ENCODE measurements at places on chromosomes 13 and 19.
A peak's percentile ranks its signal among the peaks of the same experiment; 100 is the strongest.

GRCh38 chr13:19150712-19151228, 30.9 kb downstream of the TUBA3C start:
- no peak for DNase-seq

DNA sequence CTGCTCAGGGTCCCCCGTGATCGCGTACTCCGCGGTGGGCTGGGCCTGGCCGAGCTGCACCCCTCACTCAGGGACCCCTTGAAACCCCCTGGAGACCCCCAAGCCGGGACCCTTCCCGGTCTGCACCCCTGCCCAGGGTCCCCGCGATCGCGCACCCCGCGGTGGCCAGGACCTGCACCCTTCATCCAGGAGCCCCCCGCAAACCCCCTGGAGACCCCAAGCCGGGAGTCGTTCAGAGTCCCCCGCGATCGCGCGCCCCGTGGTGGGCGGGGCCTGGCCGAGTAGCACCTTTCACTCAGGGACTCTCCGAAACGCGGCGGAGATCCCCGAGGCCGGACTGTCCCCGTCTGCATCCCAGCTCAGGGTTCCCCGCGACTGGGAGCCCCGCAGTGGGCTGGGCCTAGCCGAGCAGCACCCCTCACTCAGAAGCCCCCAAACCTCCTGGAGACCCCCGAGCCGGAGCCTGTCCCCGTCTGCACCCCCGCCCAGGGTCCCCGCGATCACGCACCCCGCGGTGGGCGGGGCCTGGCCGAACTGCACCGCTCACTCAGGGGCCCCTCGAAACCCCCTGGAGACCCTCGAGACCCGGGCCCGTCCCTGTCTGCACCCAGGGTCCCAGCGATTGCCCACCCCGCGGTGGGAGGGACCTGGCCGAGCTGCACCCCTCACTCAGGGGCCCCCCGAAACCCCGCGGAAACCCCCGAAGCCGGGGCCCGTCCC, 748 bp downstream of the LMNB2 start:
- DNase-seq: peak; percentile 18

- DNase-seq: peak; percentile 56
Measured at GRCh38 chr13:100530671-100531213, 57.8 kb downstream of the GGACT start.

DNA sequence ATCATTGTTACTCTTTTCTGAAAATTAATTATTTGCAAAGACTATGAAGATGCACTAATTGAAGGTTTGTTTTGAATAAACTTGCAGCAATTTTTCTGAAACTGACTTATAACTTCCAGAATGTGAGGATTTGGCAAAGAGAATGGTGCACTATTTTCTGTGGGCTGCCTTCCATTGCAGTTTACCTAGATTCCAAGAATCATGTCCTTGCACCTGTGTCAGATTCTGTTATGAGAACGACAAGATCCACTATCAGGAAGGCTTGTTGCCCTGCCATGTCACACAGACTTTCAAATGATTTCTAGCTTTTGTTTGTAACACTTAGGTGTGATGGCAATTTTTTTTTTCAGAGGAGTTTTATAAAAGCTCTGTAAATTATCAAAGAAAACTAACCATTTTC, 5.6 kb upstream of the SLAIN1 start:
- DNase-seq: no peak

DNA sequence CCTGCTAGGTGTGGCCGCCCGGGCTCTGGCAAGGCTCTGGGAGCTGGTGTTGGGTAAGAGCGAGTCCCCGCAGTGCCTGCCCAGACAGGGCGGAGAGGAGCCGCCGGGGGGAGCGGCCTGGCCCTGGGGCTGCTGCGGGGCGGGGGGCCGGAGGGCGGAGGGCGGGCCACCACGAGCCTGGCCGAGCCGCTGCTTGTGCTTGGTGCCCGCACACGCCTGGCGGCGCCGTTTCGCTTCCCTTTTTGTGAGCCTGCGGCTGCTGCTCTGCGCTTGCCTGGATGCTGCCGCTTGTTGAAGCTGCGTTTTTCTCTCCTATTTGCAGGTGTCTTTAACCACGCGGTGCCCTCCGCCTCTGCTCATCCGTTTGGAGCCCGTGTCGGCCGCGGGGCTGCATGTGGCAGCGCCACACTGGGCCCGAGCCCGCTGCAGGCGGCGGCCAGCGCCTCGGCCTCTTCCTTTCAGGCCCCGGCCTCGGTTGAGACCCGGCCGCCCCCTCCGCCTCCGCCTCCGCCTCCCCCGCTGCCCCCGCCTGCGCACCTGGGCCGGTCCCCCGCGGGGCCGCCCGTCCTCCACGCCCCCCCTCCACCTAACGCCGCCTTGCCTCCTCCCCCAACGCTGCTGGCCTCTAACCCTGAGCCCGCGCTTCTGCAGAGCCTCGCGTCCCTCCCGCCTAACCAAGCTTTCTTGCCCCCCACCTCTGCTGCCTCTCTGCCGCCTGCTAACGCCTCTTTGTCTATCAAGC, 8.5 kb downstream of the PLEKHJ1 start:
- DNase-seq: no peak

DNA sequence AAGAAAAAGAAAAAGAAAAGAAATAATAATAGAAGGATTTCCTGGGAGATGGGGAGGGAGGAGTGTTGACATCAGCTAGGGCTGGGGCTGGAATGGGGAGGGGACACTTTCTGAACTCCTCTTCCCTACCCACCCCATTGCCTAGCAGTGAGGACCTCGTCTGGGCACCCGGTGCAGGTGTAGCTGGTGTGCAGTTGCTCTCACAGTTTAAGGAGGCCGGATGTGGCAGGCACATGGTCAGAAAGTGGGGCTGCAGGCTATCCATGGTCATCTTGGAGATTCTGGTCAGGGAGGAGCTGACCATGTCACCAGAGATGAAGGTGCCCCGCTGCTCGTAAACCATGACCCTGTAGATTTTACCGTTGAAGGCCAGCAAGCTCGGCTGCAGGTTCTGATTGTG, 8.5 kb upstream of the TUBB4A start:
- no peak for DNase-seq

DNA sequence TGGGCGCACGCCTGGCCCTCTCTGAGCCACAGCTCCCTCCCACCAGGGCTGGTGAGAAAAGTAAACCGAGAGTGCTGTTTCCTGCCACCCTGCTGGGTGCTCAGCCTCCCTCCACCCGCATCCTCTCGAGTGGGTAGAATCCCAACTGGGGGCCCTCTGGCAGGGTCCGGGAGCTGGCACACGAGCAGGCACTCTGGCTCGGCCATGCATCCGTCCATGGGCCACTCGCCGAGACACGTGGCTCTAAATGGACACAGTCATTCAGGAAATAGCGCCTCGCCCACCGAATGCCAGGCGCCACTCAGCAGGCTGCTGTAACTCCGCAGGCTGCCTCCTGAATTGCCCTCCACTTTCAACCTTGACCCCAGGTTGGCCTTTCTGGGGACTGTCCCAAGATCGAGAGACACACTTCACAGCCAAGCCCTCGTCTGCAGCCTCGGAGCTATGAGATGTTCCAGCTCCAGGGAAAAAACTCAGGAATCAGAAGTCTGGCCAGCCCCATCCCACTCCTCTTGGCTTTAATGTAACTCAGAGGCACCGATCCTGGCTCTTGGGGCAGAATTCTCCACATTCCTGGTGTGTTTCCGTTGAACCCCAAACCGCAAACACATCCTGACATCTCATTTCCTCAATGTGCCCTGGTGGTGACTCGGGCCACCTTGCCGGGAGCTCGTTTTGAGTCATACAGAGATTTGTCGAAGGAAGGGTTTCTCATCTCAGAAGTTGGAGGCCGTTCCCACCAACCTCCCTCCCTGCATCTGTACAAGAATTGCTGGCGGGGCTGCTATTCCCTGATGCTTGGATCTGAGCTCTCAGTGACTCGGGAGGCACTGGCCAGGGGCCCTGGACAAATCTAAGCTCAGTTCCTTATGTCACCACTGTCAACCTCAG, 14.1 kb downstream of the KLF2 start:
- DNase-seq: no peak

DNA sequence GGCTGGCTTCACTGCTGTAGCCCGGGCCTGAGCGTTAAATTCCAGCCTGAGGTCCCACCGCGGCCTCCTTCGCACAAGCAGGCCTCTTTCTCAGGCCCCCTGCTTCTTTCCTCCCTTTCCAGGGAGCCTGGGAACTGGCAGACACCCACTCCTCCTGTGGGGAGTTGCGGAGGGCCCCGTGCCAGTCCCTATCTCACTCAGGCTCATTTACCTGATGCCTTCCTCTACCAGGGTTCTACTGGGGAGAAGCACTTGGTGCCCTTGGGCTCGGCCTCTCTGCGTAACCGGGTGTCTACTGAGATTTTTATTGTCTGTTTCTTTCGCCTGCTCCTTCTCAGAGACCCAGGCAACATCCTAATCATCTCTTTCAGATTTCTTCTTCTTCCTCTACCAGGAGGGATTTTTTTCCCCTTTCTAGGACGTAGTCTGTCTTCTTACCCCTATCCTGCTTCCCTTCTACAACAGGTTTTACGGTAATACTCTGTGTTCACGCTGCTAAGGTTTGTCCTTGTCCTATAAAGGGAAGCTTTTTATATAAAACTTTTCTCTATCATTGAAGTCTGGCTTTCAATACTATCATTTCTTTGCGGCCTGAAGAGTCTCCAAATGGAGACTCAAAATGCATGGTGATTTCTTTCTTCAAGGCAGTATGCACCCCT, 135.4 kb upstream of the GPR12 start:
- DNase-seq: no peak

GRCh38 chr13:110521946-110522345, 39.6 kb downstream of the RAB20 start:
- DNase-seq: no peak

DNA sequence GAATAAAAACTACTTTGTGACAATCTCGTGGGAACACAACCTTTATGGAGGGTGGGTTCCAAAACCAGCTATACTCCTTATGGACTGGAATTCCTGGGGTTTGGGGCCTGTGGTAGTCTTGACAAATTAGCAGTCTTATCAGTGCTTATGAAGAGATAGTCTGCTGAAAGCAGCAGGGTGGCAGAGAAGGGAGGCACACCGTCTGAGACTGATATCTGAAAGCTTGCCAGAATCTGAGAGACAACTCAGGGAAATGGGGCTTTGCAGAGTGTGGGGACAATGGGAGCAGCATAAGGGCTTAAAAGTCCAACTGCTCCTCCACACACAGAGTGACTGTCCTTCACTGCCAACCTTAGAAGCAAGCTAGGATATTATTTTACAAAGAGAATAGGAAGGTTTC, 95.9 kb downstream of the UGGT2 start:
- DNase-seq: no peak

- DNase-seq: peak; percentile 48
Measured at GRCh38 chr13:77779552-77780272, 82.2 kb downstream of the SLAIN1 start.

- DNase-seq: no peak
Measured at GRCh38 chr19:2123682-2124387, 27.1 kb downstream of the IZUMO4 start.

GRCh38 chr13:97379386-97379785, 54.6 kb upstream of the RAP2A start:
- no peak for DNase-seq

DNA sequence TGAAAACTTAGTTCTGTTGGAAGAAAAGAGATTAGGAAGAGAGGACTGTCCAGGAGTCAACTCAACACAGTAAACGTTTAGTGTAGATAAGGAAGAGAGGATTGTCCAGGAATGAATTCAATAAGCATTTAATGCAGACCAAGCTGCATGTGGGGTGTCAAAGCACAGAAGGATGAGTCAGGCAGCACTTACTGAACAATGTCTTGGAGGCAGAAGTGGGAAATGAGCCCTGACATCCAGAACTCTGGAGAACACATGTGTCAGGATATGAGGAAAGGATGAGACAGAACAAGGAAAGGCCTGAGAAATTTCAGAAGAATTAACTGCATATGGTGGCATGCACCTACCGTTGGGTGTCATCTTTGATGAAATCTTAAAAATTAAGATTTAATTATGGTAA, 429.2 kb upstream of the HTR2A start:
- DNase-seq: no peak

DNA sequence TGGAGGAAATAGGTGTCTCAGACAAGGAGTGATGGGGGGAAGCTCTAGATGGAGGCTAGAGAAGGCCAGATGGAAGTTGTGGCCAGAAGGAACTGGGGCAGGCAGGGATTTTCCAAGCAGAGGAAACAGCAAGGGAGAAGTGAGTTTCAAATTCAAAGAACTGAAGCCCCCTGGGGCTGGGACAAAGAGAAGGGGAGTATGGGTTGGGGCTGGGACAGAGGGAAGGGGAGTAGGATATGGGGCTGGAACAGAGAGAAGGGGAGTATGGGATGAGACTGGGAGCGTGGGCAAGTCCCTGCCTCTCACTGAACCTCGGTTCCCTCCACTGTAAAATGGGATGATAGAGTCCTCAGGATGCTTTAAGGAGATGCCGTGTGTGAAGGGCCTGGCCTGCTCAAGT, 1.9 kb upstream of the GTF2F1 start:
- DNase-seq: no peak

GRCh38 chr13:41928323-41928722, 32.6 kb downstream of the VWA8 start:
- DNase-seq: no peak

GRCh38 chr19:55640577-55641425, at the start of gene ZNF580:
ZNF580 (plus strand) TSS chr19:55641002; CDS start chr19:55642509, 1,507 bp downstream.
- DNase-seq: peak; percentile 54

DNA sequence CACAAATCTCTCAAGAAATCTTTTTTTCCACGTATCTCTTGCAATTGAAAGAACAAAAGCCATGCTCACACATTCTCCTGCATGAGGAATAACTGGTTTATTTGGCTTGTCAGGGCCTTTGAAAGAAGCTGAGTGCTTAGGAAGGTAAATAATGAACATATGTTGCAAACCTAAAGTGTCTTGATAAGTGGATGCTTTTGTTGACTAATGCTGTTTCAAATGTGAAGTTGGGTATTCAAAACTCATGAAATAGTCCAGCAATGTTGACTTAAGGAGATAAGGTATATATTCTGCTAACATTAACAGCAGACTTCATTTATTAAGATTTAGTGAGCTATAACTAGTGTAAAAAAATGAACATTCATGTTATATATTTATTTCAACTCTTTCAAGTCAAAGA, 1792.7 kb upstream of the MIR17HG start:
- DNase-seq: no peak

DNA sequence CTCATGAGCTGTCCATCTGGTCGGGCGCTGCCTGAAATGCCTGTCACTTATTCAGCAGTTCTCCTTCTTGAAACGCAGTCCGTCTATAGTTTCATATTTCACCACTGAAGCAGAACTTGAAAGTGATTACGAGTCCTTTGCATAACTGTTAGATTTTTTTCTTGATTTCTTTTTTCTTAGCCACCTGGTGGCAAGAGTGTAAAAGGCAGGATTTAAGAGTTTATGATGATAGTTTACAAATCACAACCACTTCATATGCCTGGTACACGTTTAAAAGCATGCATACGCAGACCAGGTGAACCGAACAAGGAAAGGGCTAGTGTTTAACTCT, 45.8 kb downstream of the GGACT start:
- no peak for DNase-seq

DNA sequence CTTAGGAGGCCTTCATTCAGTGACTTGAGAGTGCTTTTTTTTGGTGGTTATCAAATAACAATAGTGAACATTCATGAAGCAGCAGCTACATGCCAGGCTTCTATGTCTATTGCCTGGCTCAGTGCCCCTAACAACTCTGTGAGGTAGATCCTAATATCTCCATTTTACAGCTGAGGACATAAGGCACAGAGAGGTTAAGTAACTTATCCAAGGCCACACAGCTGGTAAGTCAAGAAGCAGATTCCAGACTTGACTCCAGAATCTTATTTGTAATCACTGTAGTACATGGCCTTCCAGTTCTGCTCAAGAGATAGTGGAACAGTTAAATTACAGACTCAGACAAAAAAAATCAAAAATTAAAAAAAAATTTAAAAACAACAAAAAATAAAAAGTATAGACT, 26.8 kb downstream of the CKM start:
- DNase-seq: no peak
